HFFc6 (cell line): ENCODE measurements at places on chromosomes 13 and 19. TPM values are rescaled to one million over a fixed set of nuclear protein-coding genes. Genes with fewer than 3 reads are reported as not detected.

IZUMO2 gene
- not detected in 3 replicates for total RNA-seq

GRCh38 chr19:32869369-32869965, at the start of gene SLC7A9:
SLC7A9 (minus strand) TSS chr19:32869767; CDS start chr19:32868534, 1,233 bp downstream.
- H3K4me3 ChIP-seq: no peak within 1 kb of the TSS
- H3K36me3 ChIP-seq: no peaks in the 10 kb centered on the region
- DNase-seq: no peak
- H3K27ac ChIP-seq: no peak within 1 kb of the TSS
- H3K4me1 ChIP-seq: no peaks in the 10 kb centered on the region
- peaks cover 12% of the 10 kb centered on the region for H3K27me3 ChIP-seq

STK11 gene
- 57.6 to 62.7 TPM (median 59.7 TPM) in 3 replicates for total RNA-seq

DNA sequence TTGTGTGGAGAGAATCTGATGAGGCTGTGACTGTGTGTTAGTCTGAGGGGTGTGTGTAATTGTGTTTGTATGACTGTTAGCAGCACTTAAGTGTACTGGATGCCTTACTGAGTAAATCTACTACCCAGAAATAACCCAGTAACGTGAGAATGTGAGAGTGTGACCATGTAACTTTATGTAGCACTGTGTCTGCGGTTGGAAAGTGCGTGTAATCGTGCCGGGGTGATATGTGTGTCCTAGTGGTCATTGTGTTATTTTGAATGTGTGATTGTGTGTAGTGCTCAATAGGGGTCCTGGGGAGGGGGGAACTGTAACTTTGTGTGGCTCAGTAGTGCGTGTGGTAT, 550 bp downstream of the ZNF383 start:
- no peaks in the 10 kb centered on the region for H3K27me3 ChIP-seq
- H3K36me3 ChIP-seq: peaks cover 53% of the 10 kb centered on the region
- H3K4me1 ChIP-seq: peaks cover 15% of the 10 kb centered on the region
- H3K4me3 ChIP-seq: peak overlapping the region; percentile 95

DNA sequence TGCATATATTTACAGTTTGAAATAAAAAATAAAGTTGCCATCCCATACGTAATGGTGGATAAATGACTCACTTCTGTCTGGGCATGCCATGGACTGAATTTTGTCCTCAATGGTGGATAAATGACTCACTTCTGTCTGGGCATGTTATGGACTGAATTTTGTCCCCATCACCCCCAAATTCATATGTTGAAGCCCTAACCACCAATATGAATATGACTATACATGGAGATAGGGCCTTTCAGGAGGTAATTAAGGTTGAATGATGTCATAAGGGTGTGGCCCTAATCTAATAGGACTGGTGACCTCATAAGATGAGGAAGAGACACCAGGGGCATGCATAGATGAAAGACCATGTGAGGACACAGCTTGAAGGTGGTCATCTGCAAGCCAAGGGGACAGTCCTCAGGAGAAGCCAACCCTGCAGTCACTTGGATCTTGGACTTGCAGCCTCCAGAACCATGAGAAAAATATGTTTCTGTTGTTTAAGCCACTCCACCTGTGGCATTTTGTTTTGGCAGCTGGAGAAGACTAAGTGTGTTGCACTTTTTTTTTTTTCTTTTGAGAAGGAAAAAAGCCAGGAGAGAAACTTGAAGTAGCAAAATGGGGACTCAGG, 41.8 kb downstream of the RFC3 start:
- peaks cover 9% of the 10 kb centered on the region; the same call in 1 of the 2 replicates for H3K4me1 ChIP-seq
- no peak overlapping the region for H3K4me3 ChIP-seq
- DNase-seq: no peak
- no peaks in the 10 kb centered on the region; the same call in 1 of the 2 replicates for H3K36me3 ChIP-seq
- no peaks in the 10 kb centered on the region for H3K27me3 ChIP-seq

DNA sequence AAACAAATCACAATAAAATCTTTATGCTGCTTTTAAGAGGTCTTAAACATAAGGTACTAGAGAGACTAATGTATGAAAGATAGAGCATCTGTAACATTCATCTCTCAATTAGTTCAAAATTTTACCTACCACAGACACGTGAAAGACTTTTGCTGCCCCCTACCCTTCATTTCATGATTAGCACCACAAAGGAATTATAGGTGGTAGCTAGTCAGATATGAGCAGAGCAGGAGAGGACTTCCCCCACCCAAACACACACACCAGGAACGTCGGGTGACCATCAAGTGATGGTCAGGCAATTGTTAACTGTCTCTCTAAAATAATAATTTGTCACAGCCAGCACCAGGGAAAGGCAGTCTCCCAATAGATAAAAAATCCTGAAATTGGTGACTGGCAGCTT, 1531.7 kb upstream of the SPRY2 start:
- no peaks in the 10 kb centered on the region for H3K36me3 ChIP-seq
- no peak for DNase-seq
- no peaks in the 10 kb centered on the region; the same call in 1 of the 2 replicates for H3K27me3 ChIP-seq
- H3K4me1 ChIP-seq: no peaks in the 10 kb centered on the region
- H3K27ac ChIP-seq: no peak overlapping the region

LENG9 gene
- total RNA-seq: 3.0 to 3.9 TPM (median 3.5 TPM) in 3 replicates

GRCh38 chr19:2491130-2491801, 15.3 kb downstream of the GADD45B start:
- peak overlapping the region; percentile 85 for H3K27ac ChIP-seq
- peaks cover 55% of the 10 kb centered on the region for H3K4me1 ChIP-seq
- H3K27me3 ChIP-seq: peaks cover 5% of the 10 kb centered on the region

GRCh38 chr13:40992678-40993518, 26.2 kb downstream of the ELF1 start:
- no peaks in the 10 kb centered on the region; the same call in 1 of the 2 replicates for H3K27me3 ChIP-seq
- no peak for DNase-seq
- no peaks in the 10 kb centered on the region; the same call in 1 of the 2 replicates for H3K36me3 ChIP-seq
- 0 out of 2 replicates have a peak overlapping the region, but pooled peaks have one; percentile 30 for H3K27ac ChIP-seq
- H3K4me1 ChIP-seq: peaks cover 9% of the 10 kb centered on the region

- 0 out of 2 replicates have a peak overlapping the region, but pooled peaks have one; percentile 12 for H3K27ac ChIP-seq
- H3K36me3 ChIP-seq: peaks cover 44% of the 10 kb centered on the region
- H3K27me3 ChIP-seq: no peaks in the 10 kb centered on the region
- no peak overlapping the region; the same call in 1 of the 2 replicates for H3K4me3 ChIP-seq
These were observed 5.9 kb downstream of the LSM14A start for GRCh38 chr19:34178274-34178610.

LGALS4 gene
- total RNA-seq: not detected in 2 replicates

DNA sequence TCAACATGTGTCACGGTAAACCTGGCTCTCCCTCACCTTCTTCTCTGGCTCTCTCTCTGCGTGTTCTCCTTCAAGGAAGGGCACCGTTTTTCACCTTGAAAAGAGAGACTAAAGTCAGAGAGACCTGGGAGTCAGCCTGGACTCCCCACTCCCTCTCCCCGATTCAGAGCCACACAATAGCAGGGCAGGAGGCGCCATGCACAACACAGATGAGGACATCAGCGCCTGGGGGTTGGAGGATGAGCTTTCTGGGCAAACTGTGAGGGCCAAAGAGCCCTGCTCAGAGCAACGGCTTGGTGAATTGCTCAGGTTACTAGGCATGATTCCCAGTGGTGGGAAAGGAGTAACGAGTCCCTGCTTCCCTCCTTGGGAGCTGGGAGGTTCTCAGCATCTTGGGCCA, 32.3 kb downstream of the HSPH1 start:
- peaks cover 15% of the 10 kb centered on the region for H3K27me3 ChIP-seq
- H3K4me1 ChIP-seq: peaks cover 3% of the 10 kb centered on the region; the same call in 1 of the 2 replicates
- DNase-seq: no peak
- no peak overlapping the region for H3K27ac ChIP-seq

DZIP1 gene
- 37.5 to 41.3 TPM (median 40.3 TPM) in 3 replicates for total RNA-seq

NLRP9 gene
- not detected in 2 replicates for total RNA-seq

PSG6 gene
- 0.96 to 1.3 TPM (median 0.99 TPM) in 3 replicates for total RNA-seq

- H3K36me3 ChIP-seq: peaks cover 3% of the 10 kb centered on the region; the same call in 1 of the 2 replicates
- no peak overlapping the region for H3K4me3 ChIP-seq
- H3K27me3 ChIP-seq: no peaks in the 10 kb centered on the region
- DNase-seq: no peak
- H3K4me1 ChIP-seq: no peaks in the 10 kb centered on the region
These were observed 76.6 kb downstream of the ZNF208 start for GRCh38 chr19:21934131-21934530.

- H3K36me3 ChIP-seq: peaks cover 33% of the 10 kb centered on the region
- H3K4me1 ChIP-seq: peaks cover 6% of the 10 kb centered on the region; the same call in 1 of the 2 replicates
- no peak for DNase-seq
- H3K4me3 ChIP-seq: no peak overlapping the region
These were observed 8.8 kb upstream of the ZNF808 start for GRCh38 chr19:52518646-52519045.

DNA sequence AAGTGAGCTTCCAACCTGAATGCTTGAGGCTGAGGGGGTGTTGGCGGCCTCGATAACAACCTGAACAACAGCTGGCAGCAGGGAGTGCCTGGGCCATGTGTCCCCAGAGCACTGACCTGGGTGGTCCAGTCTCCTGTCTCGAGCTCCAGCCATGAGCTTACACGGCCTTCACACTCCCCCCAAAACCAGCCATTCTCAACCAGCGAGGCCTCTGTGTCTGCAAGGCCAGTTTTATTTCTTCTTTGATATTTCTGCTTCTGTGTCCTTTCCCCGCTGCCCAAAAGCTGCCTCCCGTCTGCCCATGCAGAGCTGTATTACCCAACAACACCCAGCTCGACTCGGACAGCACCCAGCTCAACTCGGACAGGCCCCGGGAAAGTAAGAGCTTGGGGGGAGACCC, 32.5 kb upstream of the TFDP1 start:
- peaks cover 19% of the 10 kb centered on the region for H3K36me3 ChIP-seq
- peaks cover 22% of the 10 kb centered on the region for H3K4me1 ChIP-seq
- DNase-seq: no peak
- no peak overlapping the region for H3K27ac ChIP-seq
- H3K4me3 ChIP-seq: no peak overlapping the region

CLIP3 gene
- 68.0 to 84.6 TPM (median 78.8 TPM) in 3 replicates for total RNA-seq

GRCh38 chr13:113628291-113629270, 29.4 kb downstream of the ATP4B start:
- no peak for DNase-seq
- H3K27me3 ChIP-seq: peaks cover 14% of the 10 kb centered on the region
- no peak overlapping the region for H3K4me3 ChIP-seq
- peaks cover 15% of the 10 kb centered on the region for H3K4me1 ChIP-seq

DNA sequence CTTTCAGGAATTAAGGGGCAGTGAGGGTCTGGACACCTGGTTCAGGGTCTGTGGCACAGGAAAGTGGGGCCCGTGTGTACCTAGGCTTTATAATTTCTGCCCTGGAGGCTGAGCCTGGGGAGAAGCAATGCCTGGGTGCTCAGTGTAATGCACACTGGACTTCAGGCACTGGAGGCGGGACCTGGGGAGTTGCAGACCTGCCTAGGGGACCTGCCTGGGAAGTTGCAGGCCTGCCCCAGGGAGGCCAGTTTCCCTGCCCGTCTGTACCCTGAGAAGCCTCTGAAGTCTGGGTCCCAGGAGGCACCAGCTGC, 2.5 kb upstream of the TMEM59L start:
- no peak overlapping the region for H3K27ac ChIP-seq
- peaks cover 4% of the 10 kb centered on the region; the same call in 1 of the 2 replicates for H3K4me1 ChIP-seq
- peaks cover 57% of the 10 kb centered on the region for H3K27me3 ChIP-seq
- no peak overlapping the region for H3K4me3 ChIP-seq
- H3K36me3 ChIP-seq: no peaks in the 10 kb centered on the region

- no peak overlapping the region for H3K27ac ChIP-seq
- no peak for DNase-seq
- no peaks in the 10 kb centered on the region for H3K36me3 ChIP-seq
- H3K4me3 ChIP-seq: no peak overlapping the region
- H3K27me3 ChIP-seq: no peaks in the 10 kb centered on the region
These were observed 322.3 kb downstream of the EFNB2 start for GRCh38 chr13:106213028-106213757.

- no peak overlapping the region for H3K4me3 ChIP-seq
- H3K27ac ChIP-seq: no peak overlapping the region
- H3K4me1 ChIP-seq: no peaks in the 10 kb centered on the region
- no peak for DNase-seq
These were observed 33.8 kb downstream of the ZNF44 start for GRCh38 chr19:12260861-12261260.

STOML3 gene
- total RNA-seq: not detected in 3 replicates

GRCh38 chr19:45764945-45765701, 3.9 kb downstream of the SIX5 start:
- no peaks in the 10 kb centered on the region for H3K36me3 ChIP-seq
- H3K4me3 ChIP-seq: no peak overlapping the region
- no peak overlapping the region for H3K27ac ChIP-seq
- peaks cover 21% of the 10 kb centered on the region for H3K27me3 ChIP-seq
- H3K4me1 ChIP-seq: peaks cover 12% of the 10 kb centered on the region
- no peak for DNase-seq
